ENCODE measurements at places on chromosomes 16 and 17.

- no peak for DNase-seq
Observed at GRCh38 chr16:65660390-65660789, 538.5 kb upstream of the CDH11 start.

DNA sequence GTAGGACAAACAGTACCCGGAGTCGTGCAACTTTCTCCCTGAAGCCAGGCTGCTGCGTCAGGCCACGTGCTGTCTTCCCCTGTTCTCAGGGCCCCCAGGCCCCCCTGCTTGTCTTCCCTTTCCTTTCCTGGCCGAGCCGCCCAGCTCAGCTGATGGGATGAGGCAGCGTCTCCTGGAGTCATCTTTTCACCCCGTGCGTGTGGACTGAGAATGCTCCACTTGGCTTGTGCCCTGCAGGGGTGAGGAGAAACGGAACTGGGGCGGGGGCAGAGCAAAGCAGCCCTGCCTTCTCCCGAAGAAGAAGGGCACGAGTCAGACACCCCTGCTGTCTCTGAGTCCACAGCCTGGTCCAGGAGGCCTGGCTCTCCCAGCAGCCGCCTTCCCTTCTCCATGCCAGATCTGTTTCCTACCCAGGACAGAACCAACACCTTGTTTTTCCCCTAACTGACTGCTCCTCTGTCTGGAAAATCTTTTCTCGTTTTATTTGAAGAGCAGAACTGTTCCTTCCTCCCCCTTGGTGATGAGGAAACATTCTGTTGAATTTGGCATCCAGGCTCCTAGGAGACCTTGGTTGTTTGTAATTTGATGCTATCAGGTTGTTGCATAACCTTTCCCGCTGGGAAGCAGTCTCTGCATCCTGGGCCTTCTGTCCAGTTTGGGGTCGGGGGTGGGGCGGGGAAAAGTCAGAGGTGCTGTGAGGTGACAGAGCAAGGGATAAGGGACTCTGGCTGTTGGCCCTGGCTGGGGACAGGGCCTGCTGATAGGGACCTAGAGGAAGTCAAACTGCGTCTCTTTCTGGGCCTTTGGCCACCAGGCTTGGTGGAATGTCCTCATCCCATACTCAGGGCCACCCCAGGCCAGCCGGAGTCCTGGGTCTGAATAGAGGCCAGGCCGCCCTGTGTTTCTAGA, 78.8 kb downstream of the WIPI1 start:
- DNase-seq: peak; percentile 78

DNA sequence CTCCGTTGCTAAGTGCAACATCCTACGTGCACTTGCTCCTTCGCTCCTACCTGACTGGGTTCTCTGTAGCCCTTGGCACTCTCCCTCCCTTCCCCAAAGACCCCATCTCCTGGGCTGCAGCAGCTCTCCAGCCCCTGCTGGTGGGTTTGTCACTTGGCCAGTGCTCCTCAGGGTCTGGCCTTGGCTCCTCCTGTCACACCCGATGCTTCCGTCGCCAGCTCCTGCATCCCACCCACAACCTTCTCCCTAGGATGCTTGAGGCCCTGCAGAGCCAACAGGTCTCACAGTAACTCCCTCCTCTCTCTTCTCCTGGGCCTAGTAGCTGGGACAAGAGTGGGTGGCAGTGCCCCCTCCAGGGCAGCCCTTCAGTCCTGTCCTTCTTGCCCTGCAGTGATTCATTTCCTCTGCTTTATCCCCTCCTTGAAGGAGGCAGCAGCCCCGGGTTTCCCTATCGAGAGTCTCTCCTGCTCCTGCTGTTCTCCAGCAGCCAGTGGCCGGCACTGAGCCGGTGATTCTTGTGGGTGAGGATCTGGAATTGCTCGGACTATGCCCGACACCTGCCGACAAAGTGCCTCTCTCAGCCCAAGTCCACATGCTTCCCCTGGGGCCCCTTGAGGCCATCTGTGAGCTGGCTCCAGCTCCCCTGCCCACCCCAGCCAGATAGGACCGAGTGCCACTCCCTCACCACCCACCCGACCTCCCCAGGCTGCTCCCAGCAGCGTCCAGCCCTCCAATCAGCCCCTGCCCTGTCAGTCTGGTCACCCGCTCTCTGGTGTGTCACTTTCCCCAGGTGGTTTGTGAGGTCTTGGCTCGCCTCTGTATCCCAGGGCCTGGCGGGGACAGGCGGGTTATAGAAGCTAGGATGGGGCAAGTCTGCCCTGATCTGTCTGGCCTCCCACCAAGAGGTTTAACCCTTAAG, 3.8 kb downstream of the LITAFD start:
- DNase-seq: no peak

DNA sequence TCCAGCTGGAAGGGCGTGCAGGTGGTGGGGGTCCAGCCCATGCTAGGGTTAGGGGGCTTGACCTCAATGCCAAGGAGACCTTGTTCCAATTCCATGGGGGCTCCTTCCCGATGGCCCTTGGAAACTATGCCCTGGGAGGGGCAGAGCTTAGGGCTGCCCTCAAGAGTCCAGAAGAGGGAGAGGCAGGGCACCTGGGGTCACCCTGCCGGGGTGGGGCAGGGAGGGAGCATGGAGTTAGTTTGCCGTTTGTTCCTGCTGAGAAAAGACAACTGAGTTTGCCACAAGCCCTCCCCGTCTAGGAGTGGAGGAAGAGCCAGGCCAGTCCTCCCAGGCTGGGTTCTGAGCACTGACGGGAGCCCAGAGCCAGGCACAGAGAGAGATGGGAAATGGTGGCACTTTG, 21.4 kb downstream of the MMP15 start:
- no peak for DNase-seq

- peak; percentile 43 for DNase-seq
Observed at GRCh38 chr17:732067-732901, at the start of gene TLCD3A. TSS of gene TLCD3A (plus strand) at chr17:732596. CDS start at chr17:732648, 52 bp downstream.

DNA sequence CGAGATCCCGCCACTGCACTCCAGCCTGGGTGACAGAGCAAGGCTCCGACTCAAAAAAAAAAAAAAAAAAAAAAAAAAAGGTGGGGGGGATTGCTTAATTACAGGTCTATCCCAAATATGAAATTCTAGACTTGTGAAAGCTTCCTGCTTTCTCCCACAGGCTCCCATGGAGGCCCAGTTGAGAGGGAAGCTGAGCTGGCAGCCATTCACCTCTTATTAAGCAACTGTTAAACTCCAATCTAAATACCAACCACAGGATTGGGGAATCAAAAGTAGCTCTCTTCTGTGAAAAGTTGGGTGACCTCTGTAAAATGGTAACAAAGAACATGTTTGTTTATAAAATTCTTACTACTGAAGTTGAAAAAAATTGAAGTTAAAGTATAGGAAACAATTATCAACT, 45.8 kb upstream of the STAC2 start:
- no peak for DNase-seq

DNA sequence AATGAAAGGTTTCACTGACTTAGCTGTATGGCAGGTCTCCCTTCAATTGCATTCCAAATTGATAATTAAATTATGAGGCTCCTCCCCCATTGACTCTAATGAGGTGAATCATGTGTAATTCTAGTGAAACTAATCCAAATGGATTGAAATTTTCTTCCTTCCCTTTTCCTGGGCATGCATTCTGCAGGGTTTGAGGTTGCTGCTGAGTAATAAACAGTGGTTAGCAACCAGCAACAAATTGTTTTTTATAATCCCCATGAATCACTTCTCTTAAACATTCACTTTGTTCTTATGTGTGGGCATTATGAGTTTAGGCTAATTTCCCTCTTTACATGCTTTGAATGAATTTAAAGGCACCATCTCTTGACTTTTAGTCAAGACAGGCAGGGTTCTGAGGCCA, 43.4 kb downstream of the MYOCD start:
- no peak for DNase-seq

GRCh38 chr16:27239906-27240655, 28.5 kb downstream of the NSMCE1 start:
- no peak for DNase-seq

DNA sequence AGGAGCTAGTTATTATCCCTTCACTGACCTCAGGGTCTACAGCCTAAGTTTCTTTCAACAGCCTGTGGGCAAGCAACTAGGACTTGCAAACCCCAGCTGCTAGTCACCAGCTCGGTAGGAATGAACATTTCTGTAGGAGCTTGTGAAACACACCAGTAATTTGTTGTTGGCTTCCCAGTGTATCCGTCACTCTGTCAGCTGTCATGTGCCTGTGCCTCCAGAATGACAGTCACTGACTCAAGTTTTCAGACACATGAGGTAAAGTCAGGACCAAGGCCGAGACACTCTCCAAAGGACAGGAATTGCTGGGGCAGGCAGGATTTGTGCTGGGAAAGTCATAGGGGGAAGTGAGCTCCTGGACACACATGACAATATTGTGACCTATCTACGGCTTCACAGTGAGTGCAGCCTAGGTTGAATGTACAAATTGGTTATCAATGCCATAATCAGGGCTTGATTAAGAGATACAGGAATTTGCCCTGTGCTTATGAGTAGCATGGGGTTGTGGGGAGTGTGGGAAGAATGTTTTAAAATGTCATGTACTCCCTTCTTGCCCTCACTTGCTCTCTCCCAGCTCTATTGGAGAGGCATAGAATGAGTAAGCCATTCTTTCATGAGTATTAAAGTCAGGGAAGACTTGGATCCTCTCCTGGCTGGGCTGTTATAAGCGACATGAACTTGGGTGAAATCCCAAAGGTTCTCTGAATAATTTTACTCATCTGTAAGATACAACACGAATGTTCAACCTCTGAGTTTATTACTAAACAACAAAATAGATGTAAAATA, 391.4 kb downstream of the UTP18 start:
- no peak for DNase-seq

GRCh38 chr16:8523932-8524331, 66.4 kb downstream of the TMEM114 start:
- no peak for DNase-seq

- no peak for DNase-seq
Observed at GRCh38 chr16:67248401-67249177, at the start of gene SLC9A5. TSS of gene SLC9A5 (plus strand) at chr16:67248979. CDS start at chr16:67249015, 36 bp downstream.

DNA sequence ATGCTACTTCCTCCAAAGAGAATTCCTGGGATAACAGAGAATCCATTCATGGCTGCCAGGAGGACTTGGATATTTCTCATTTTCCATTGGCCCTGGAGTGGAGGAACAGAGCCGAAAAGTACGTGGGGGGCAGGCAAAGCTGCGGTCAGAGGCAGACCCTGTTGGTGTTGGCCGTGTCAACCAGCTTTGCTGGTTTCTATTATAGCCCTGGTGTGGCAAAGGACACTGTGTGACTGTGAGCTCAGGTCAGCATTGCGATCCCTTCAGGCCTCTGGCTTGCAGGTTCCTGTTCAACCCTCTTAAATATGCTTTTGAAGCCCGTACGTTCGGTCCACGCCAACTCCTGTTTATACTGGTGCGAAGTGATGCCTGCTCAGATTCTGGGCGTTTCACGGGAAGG, 596.2 kb downstream of the MAF start:
- DNase-seq: no peak
